ENCODE measurements at places on chromosomes 7 and 10.

GRCh38 chr10:118195729-118196128, 146.4 kb downstream of the FAM204A start:
- DNase-seq: no peak

GRCh38 chr10:72461085-72461484, 106.4 kb upstream of the DNAJB12 start:
- no peak for DNase-seq

DNA sequence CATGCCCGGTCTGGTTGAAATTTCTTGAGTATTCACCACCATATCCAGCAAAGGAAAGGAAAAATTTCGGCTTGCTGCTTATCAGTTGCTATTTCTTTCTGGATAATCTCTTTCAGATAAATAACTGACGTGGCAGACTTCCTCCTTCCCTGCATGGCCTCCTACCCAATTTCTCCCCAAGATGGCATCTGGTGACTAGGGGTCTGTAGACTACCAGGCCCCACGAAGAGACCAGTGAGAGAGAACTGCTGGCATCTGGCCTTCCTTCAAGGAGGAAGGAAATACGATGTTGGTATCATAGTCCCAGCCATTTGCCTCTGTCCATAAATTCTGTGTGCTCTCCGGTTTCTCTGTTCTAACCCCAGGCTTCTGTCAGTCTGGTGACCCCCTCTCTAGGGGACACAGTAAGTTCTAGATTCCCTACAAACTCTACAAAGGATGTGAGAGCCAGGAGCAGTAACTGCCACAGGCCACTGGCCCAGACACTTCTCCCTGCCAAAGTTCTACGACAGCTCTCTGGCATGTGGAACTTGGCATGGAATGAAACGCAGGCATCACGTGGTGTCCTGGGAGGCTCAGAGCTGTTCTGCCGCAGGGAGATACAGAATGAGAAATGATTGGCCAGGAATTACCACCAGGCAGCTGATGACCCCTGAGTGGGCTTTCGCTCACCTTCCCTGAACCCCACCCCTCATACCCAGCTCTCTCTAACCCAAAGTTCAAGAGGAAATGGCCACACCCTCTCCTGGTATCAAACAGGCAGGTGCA, 30.0 kb upstream of the MSRB2 start:
- no peak for DNase-seq

DNA sequence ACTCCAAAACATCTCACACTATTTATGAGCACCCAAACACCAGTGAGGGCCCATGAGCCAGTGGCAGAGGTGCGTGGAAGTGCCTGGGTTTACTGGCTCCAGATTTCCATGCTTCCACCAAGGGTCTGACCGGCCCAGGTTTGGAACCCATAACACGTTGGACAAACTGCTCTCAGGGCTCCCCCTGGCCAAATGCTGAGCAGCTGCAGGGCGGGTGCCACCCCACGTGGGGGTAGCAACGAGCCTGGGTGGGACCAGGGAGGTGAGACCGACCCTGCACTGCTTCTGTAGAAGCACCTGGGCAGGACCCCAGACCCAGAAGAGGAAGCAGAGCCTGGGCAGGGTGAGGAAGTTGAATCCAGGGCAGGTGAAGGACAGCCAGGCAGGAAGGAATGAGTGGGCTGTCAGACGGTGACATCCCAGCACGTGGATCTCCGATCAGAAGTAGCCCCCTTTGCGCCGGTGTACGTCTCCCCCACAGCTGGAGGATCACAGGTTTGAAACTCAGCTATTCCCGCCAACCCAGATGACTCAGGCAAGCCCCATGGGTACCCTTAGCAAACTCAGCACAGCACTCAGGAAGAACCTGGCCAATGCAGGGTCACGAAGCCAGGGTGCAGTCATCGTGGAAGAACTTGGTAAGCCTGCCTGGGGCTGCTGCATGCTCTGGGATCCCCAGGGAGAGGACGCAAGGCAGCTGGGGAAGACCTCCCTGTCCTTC, 100.4 kb upstream of the DDC start:
- no peak for DNase-seq

DNA sequence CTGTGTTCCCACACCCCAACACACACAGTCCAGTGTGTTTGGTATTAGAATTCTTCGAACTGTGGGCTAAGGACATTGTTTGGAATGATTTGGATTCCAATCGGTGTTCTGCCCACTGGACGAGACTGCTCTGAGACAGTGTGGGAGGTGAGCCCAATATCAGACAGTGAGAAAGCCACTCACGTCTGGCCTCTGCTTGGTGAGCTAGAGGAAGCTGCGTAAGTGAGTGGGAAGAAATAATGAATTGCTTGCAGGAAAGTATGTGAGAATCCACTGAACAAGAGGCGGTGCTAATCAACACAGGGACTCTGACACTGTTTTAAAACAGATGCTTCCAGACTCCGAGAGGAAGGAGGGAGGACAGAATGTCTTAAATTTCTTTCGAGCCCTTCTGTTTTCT, 675.0 kb upstream of the ANKRD30A start:
- DNase-seq: no peak

GRCh38 chr10:96292971-96293920, 11.0 kb upstream of the DNTT start:
- no peak for DNase-seq

DNA sequence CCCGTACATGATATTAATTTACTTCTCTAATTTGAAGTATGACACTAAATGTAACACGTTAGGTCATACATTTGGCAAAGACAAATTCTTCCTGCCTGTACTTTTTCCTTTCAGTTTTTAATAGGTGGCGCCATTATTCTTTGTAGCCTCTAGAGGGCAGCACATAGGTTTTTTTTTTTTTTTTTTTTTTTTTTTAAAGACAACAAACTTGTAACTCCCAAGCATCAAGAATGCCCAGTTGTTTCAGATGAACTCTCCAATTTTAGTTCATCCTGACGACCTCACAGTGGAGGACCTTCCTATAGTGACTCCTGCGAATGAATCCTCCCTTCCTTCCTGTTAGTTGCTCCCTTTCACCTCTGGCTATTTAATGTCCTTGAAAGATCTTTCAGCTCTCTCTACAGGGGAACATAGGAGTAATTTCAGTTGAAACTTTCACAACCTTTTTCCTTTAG, 139.3 kb upstream of the HDAC9 start:
- no peak for DNase-seq

DNA sequence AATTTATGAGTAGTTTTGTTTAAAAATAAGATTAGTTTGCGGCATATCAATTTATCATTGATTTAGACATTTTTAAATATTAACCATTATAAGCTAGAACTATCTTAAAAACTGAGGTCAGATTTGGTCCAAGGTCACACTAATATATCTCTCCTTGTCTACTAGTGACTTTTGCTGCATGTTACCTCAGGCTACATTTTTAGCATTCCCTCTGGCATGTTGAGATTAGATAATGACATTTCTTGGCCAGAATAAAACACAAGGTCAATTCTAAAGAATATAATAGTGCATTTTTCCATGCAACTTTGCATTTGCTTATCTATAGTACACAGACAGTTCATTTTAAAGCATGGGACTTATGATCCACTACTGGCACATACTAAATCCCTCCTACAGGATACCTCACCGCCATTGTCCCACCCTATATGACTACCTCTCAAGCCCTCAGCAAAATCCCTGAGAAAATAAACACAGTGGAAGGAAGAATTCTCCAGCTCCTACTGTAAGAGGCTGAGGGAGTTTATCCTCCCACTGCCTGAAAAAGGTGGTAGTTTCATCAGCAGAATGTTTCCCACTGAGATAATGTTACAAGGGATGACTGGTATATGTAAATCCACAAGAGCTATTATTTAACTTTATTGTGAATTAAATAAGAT, 816.4 kb downstream of the GRM8 start:
- DNase-seq: no peak

GRCh38 chr7:134752006-134752760, 27.3 kb upstream of the CALD1 start:
- DNase-seq: no peak

GRCh38 chr10:35928748-35929147, 286.7 kb upstream of the FZD8 start:
- DNase-seq: no peak

- no peak for DNase-seq
Measured at GRCh38 chr7:92698237-92698841, 108.1 kb upstream of the FAM133B start.

DNA sequence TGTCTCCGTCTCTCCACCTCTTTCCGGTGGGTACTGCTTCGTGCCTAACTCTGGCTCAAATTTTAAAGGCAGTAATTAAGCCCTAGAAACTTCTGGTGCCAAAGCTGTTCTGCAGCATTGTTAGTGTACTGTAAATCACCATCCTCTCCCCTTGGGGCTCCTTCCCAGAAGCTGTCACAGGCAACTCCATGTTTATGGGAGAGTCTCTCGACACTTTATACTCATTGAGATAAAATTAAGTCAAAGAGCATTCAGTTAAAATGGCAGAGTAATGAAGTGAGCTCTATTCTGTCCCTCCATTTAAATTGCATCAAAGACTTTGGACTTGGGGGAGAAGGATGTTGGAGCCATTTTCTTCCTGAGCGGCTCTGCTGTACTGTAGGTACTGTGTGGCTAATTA, 274.8 kb downstream of the SFMBT2 start:
- DNase-seq: no peak

DNA sequence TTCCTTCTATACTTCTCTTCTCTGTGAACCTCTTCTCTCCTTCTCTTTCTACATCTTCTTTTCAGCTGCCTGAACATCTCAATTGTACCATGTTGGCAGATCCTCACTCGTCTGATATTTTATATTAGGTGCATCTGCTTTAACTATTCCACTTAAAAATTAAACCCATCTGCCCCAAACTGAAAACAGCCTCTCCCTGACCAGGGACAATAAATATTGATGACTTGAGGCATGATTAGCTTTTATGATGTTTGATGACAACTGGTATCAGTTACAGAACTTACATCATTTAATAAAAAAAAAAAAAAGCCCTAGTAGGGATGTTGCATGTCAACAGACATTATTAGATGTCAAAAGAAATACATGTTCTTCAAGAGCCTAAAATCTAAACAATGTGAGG, 79.8 kb upstream of the HABP2 start:
- DNase-seq: no peak

- no peak for DNase-seq
Measured at GRCh38 chr7:70237831-70238575, 639.7 kb downstream of the AUTS2 start.

- DNase-seq: no peak
Measured at GRCh38 chr10:35770817-35771355, 128.8 kb upstream of the FZD8 start.

DNA sequence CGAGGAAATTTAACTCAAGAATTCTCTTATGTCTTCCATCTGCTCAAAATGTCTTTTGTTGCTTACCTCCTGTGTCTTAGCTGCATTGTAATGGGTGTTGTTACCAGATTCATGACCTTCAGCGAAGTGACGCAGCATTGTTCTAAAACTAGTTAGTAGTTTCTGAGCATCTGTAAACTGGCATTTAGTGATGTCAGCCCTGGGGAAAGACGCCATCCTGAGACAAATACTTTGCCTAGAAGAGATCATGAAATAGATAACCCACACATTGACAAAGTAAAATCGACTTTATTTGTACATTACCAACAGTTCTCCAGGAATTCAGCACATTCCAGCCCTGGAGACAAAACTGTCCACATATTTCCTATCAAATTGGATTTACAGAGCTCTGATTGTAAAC, 87.8 kb downstream of the GPAM start:
- DNase-seq: no peak

GRCh38 chr10:27534161-27534700, 30.1 kb downstream of the RAB18 start:
- DNase-seq: no peak

DNA sequence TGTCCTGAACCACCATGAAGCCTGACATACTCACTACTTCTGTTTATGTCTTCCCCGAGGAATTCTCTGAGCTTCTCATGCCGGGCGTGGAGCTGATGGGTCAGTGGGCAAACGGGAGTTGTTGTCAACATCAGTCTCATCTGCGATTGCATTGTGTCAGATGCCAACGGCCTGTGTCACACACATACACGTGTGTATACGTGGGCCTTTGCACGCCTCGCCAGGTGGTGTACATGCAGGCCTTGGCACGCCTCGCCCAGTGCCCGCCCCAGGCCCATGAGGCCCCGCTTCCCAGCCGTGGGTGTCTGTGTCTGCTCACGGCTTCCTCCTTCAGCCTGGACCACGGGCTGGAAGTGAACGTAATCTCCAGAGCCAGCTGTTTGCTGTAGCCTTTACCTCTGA, 7.5 kb upstream of the CSGALNACT2 start:
- no peak for DNase-seq

GRCh38 chr7:157827045-157827862, 490.4 kb downstream of the DNAJB6 start:
- no peak for DNase-seq

DNA sequence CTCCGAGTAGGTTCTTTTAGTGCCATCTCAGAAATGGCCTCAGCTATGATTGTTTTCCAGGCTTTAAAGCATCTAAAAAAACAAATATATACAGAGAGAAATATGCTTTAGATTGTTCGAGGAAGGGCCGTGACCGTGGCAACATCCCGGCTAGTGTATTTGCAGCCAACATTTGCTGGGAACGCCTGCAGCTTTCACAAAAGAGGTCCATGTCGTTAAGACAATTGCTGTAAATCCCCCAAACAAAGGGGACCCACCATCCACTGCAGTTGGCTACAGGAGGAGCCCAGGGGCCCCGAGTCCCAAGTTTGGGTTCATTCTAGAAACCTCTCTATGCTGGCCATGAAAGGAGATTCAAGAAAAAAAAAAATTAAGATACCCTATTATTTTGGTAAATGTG, 152.8 kb upstream of the TCF7L2 start:
- no peak for DNase-seq

- DNase-seq: no peak
Measured at GRCh38 chr10:112875476-112876267, 74.4 kb upstream of the TCF7L2 start.

GRCh38 chr7:104552102-104552501, 223.7 kb downstream of the LHFPL3 start:
- no peak for DNase-seq

DNA sequence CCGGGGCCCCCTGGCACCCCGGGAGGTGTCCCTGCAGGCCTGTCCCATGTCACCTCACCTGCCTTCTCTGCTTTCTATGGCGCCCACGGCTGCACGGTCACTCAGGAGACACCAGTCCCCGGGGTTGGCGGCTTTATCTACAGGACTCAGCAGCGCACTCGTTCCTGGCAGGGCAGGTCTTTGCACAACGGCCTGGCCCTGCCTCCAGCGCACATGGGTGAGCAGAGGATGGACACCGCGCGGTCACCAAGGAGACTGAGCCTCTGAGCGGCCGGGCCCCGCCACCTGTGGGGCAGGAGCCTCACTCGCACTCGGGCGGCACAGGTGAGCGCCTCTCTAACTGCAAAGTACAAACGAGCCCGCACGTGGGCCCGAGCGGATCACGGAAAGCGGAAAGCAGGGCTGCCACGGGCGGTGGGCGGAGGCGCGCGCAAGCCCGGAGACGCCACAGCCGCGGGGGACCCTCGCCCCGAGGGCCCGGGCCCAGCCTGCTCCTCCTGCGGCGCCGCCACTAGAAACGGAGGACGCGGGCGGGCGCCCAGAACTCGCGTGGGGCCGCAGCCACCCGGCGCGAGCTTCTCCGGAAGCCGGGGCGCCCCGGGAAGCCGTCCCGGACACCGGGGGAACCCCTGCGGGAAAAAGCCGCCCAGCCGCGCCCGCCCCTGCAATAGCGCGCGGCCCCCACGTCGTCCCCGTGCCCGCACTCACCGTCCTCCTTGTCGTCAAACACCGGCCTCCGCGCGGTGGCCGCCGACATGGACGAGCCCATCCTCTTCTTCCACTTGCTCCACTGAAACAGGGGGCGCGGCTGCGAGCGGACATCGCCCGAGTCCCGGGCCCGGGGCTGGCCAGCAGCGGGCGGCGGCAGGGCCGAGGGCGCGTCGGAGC, 642 bp downstream of the STK32C start:
- peak; percentile 12 for DNase-seq

GRCh38 chr7:26429168-26429567, 137.5 kb downstream of the SNX10 start:
- DNase-seq: no peak

GRCh38 chr7:86645225-86645608, 1.5 kb downstream of the GRM3 start:
- no peak for DNase-seq

Data from T-helper 22 cell (primary cell).